ENCODE measurements at places on chromosomes 12 and 14.

GRCh38 chr12:133057446-133057845 lies 20.1 kb downstream of the ZNF84 start:
- DNase-seq = no peak

- no peak for DNase-seq
Observed at GRCh38 chr12:6158749-6159148, 34.3 kb upstream of the VWF start.

GRCh38 chr14:81459912-81460311 lies 59.8 kb upstream of the STON2 start:
- no peak for DNase-seq

- DNase-seq = no peak
Observed at GRCh38 chr12:15020156-15020555, 47.3 kb downstream of the PDE6H start.

DNA sequence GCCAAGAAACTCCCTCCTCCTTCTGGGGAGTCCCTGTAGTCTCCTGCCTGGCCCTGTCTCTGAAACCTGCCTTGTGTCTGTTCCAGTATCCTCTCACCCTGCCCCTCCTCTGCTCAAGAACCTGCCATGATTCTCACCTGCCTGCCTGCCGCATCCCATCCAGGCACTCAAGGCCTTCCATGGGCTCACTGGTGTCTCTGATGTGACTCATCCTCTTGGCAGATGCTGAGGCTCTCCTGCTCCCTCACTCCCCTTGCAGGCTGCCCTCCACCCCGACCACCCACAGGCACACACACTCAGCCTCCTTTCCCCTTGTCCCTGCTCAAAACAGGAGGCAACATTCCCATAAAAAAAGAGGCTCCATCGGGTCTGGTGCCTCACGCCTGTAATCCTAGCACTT lies 5.8 kb upstream of the BEGAIN start:
- no peak for DNase-seq

DNA sequence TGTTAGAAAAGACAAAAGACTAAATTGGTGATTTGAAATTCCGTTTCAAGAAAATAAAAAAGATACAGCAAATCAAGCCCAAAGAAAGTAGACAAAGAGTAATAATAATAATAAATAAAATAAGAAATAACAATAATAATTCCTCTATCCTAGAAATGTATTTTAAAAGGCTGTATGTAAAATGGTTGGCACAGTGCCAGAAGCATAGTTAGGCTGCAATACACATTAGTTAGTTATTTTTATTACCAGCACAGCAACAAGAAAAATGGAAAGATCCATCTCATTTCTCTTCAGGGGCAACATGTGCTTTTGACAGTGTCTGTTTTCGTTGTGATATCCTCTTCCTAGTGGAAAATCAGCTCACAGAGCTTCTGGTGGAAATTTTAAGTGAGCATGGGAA lies 174.1 kb upstream of the TMTC1 start:
- no peak for DNase-seq

GRCh38 chr12:76410781-76411180 lies 62.6 kb upstream of the BBS10 start:
- DNase-seq = no peak

GRCh38 chr14:68735856-68736255 lies 57.0 kb downstream of the ZFP36L1 start:
- no peak for DNase-seq

DNA sequence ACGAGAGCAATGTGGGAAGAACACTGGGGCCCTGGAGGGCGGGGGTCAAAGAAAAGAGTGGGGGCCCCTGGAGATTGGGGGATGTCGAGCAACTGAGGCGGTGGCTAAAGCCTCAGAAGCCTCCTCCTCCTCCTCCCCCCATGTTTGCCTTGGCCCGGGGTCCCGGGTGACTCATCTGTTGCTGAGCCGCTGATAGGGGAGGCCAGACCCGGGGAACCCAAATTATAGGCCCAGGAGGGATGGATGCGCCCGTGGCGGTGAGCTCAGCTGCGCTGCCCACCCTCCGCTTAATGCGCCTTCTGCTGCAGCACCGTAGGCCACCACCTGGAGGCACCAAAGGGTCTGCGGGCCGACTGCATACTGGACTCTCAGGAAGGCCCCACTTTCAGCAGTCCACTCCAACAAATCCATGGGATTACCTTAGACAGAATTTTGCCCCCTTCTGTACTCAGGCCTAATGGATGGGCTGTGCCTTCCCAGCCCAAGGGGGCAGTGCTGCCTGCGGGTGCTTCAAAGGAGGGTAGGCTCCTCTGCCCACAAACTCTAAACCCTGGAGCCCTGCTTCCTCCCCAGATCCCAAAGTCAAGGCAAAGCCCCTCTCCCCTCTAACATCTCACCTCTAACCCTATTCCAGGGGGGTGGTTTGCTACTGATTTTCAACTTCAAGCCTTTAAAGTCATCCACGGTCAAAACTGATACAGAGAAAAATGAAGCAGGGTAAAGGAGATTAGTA lies 2.6 kb upstream of the WNT10B start:
- DNase-seq = no peak

DNA sequence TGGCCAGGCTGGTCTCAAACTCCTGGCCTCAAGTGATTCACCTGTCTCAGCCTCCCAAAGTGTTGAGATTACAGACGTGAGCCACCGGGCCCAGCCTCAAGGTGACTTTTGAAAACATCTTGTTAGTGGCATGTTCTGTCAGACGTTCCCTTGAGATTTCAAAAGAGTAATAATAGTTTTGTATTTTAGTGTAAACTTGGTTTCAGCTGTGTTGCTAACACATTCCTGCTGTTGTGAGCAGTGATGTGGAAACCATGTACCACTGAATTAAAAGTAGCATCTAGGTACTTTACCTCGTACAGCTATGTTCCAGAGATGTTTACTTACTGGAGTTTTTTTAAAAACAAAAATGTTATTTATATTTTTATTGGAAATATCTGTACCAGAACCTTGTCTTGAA lies 111.3 kb downstream of the AEBP2 start:
- DNase-seq = no peak

DNA sequence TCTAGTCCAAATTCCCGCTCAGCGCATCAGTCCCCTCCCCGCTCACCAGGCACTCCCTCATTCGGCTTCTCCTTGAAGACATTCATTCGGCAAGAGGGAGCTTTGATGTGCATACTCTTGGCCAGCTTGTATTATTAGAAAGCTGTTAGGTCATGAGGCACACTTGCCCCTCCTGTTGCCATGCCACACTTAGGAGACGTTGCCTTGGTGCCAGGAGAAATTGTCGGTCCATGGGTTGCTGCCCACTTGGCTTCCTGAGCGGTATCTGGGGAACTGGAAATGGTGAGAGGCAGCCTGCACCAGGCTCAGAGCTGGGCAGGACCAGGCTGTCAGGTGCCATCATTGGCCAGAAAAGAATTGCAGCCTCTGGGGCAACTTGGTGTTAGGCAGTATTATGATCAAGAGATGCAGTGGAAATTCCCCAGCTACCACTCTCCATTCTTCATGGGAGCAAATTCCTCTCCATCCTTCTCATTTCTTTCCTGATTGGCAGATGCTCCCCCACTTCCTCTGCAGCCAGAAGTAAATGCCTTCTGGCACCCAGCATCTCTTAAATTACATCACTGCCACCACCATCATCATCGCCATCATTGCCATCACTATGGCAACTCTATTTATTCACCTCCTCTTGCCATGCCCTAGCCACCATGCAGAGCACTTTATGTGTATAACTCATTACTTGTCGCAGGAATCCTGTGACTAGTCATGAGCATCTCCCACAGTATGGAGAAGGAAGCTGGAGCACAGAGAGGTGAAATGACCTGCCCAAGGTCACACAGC lies 12.4 kb downstream of the CABP1 start:
- DNase-seq = no peak

DNA sequence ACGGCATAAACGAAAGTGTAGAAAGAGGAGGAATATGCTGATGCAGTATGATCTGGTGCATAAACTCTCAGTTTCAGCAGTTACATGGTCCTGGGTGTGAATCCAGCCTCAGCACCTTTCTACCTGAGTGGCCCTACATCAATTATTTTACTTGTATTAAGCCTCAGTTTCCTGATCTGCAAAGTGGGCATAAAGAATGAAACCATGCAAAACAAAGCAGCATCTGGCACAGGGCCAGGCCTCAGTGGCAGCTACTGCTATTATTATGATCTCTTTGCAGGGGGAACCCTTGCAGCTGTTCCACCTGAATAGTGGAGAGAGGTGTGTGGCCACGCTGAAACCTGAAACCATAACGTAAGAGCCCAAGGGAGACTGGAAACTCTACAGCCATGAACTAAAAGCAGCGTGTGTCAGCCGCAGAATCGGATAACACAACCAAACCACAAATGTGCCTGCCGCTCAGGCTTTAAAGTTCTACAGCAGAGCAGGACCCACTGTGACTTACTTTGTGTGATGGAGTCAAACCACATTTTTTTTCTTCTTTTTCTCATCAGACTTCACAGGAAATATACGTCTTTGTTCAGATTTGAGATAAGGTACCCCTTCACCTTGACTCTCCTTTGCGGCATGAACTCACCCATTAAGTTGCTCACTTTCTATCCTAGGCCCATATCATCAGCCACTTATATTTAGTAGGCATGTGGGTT lies 29.2 kb upstream of the FOS start:
- DNase-seq = no peak

DNA sequence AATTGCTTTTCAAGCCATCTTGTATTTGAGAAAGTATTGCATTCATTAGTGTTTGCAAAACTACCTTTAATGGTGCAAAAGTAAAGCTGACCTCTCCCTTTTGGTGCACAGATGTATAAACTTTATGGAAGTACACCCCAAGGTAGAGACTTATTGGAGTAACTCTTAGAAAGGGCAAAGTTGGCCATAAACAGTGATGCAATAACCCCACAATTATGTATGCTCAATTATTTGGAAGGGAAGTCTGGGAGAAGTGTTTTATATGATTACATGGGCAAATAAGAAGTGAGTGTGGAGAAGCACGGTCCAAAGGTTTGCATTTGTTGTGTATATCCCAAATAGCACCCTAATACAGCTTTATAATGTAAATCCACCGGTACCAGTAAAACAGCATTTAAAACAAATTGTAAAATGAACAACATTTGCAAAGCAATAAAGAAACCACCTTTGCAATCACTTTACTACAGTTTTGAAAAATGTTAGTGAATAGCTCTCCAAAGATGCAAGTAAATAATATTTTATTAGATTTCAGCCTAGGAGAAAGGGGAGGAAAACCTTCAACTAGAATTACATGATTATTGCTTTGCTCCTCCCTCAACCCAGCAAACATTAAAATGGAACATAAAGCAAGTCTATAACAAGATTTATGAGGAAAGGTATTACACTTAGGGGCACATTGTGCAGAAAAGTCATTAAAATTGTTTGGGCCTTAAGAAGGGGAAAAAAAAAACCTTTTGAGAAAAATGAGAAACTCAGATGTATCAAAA lies 70.5 kb downstream of the HMGA2 start:
- no peak for DNase-seq

DNA sequence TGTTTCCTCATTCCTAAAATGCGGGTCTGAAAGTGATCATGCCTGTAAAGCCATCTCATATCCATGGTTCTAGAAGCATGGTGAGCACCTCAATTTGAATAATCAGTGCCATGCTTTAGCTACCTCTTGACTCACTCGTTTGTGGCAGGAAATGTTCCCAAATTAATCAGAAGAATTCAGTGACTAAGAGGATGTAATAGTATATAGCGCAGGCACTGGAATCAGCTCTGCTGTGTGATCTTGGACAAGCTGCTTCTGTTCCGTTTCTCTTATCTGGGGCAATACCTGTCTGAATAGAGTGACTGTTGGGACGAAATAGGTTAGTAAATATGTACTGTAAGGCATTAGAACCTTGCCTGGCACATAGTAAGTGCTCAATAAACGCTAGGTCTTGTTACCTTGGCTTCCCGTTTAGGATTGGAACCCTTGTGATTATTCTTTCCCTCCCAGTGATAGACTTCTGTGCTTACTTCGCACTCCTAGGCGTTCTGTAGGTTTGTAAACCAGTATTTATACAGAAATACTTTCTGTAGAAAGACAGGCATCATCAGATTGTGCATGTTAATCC lies 820 bp upstream of the SMAGP start:
- DNase-seq = no peak

GRCh38 chr14:23344481-23344880 lies 8.2 kb downstream of the SLC22A17 start:
- DNase-seq = no peak

GRCh38 chr12:1819571-1819970 lies 794 bp upstream of the LRTM2 start:
- DNase-seq = no peak

Data from retinal pigment epithelial cell (primary cell).